Ureter (tissue), 1 donor: ENCODE measurements at places on chromosomes 13 and 19.
A peak's percentile ranks its signal among the peaks of the same experiment; 100 is the strongest.

DNA sequence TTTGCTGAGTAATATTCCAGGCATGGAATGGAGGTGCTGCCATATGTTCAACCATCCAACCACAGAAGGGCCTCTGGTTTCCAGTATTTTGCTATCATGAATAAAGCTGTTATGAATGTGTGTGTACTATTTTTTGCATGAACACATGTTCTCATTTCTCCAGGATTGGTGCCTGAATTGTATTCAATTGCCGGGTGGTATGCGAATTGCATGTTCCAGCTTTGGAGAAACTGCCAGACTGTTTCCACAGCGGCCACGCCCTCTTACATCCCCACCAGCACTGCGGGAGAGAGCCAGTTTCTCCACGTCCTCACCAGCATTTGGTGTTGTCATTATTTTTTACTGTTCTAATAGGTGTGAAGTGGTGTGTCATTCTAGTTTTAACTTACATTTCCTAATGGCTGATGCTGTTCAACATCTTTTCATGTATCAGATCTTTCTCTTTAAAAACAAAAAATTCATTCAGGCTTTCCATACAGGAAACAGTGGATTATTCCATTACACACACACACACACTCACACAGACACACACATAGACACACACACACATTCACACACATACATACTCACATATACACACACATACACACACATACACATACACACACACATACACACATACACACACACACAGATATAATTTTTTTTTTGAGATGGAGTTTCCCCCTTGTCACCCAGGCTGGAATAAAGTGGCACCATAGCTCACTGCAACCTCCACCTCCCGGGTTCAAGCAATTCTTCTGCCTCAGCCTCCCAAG is 154.1 kb downstream of the PTPRS start:
- no peak for DNase-seq

- no peak for DNase-seq
These were observed 20.4 kb upstream of the OBI1 start for GRCh38 chr13:78679329-78679728.

- DNase-seq = no peak
These were observed 73.5 kb upstream of the GJB6 start for GRCh38 chr13:20305587-20305986.

GRCh38 chr13:40061466-40062450 is 406.3 kb downstream of the COG6 start:
- DNase-seq = no peak

GRCh38 chr13:99614465-99614885 is 113.2 kb downstream of the TM9SF2 start:
- DNase-seq = no peak

DNA sequence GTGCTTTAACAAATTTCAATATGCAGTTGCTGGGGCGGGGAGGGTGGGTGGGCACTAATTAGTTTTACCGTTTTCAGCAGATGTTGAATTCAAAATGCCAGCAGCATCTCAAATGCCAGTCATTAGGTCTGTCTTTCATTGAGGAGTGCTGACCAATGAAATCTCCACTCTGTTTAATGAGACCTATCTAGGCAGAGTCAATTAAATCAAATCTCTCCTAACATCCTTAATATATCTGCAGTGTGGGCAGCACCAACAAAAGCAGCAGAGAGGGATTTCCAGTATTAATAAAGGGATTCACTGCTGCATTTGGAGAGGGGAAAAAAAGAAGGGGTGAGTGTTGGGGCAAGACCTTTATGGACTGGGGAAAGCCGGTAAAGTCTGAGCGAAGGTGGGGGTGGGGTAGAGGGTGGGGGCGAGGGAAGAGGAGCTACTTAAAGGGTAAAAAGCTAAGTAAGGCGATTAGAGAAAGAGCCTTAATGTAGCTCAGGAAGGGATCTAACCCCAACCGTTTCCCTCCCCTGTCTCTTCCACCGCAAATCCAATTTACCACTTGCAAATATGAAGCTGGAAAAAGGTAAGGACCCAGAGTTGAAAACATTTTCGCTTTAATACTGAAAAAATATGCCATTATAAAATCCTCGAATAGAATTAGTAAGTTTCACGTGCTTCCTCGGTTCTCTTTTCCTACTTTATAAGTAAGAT is 4.5 kb downstream of the SLITRK1 start:
- no peak for DNase-seq

- DNase-seq = no peak
These were observed 12.4 kb upstream of the FBL start for GRCh38 chr19:39858541-39858940.

DNA sequence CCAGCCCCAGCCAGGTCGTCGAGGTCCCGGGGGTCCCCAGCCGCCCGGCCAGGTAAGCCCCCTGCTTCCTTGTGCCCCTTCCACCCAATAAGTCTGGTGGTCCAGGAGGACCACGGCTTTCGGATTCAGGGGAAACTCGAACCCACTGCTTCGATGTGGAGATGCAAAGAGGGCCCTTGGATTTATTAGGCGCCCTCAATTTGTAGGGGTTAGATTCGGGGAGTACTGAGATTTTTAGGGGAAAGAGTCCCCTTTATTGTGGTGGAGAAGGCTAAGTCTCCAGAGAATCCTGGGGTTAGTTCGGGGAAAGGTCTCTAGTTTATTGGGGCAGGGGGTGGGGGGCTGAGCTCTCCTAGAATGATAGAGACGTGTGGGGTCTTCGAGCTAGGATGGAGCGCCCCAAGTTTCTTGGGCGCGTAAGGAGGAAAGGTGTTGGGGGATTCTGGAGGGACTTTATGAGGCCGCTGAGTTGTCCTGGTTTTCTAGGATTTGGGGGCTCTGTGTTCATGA is 3.8 kb upstream of the LTBP4 start:
- DNase-seq = no peak

- DNase-seq = no peak
These were observed 465.6 kb downstream of the ITGBL1 start for GRCh38 chr13:101917833-101918661.

- DNase-seq = peak; percentile 65
These were observed 164.7 kb downstream of the KATNAL1 start for GRCh38 chr13:30142486-30143211.

GRCh38 chr13:111513766-111514609 is 193.5 kb downstream of the TEX29 start:
- no peak for DNase-seq

DNA sequence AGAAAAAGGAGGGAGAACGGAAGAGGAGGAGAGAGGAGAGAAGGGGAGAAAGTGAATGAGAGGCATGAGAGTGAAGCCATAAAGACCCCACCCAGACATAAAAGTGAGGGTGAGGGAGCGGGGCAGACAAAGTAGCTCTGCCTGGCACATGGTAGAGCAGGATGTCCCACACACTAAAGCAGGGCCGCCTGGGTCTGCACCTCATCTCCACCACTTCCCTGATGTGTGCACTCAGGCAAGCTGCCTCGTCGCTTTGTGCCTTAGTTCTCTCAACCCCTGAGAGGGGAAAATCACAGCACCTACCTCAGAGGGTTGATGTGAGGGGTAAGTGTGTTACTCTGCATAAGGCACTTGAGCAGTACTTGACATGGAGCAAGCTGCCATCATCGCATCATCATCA is 488.1 kb downstream of the COG6 start:
- DNase-seq = no peak

DNA sequence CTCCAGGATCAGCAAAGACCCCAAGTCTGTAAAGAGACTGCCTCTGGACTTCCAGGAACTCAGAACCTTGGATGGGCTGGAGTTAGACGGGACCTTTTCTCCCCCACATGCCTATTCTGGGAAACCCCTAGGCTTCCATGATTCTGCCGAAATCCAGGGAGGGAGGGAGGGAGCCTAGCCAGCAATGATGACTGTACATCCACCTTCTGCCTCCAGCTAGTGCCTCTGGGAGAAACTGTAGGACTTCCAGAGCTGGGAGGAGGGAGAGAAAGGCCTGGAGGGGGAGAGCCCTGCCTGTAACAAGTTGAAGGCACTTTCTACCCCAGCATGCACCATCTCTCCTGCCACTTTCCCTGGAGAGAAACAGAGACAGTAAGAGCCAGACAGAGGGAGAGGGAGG is 6.0 kb upstream of the HAS1 start:
- no peak for DNase-seq

GRCh38 chr13:75804605-75805004 is 168.5 kb downstream of the LMO7 start:
- no peak for DNase-seq

DNA sequence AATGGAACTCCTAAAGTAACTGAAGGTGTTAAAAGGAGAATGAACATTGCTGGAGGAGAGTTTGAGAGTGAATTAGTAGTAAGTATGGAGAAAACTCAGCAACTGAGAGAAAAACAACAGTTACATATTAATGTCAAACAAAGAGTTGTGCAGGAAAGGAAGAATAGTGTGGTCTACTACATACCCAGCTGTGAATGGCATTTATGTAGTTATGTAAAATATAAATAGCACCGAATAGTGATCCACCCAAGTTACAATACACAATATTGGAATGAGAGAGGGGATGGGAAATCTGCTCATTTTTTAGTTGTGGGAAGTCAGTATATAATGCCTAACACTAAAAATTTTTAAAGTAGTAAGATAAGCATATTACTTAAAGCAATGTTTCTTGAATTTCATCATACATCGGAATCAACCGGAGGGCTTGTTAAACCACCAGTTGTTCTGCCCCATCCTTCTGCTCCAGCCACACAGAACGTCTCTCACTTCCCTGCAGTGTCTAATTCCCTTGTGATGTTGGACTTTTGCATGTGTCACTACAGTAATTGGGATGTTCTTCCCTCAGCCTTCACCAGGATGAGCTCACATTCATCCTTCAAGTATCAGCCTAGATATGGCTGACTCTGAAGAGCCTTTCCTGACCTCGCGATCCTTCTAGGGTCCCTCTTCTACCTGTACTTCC is 11.5 kb downstream of the CCDC70 start:
- DNase-seq = no peak

GRCh38 chr19:37975596-37976515 is 68.8 kb downstream of the SIPA1L3 start:
- DNase-seq = no peak

DNA sequence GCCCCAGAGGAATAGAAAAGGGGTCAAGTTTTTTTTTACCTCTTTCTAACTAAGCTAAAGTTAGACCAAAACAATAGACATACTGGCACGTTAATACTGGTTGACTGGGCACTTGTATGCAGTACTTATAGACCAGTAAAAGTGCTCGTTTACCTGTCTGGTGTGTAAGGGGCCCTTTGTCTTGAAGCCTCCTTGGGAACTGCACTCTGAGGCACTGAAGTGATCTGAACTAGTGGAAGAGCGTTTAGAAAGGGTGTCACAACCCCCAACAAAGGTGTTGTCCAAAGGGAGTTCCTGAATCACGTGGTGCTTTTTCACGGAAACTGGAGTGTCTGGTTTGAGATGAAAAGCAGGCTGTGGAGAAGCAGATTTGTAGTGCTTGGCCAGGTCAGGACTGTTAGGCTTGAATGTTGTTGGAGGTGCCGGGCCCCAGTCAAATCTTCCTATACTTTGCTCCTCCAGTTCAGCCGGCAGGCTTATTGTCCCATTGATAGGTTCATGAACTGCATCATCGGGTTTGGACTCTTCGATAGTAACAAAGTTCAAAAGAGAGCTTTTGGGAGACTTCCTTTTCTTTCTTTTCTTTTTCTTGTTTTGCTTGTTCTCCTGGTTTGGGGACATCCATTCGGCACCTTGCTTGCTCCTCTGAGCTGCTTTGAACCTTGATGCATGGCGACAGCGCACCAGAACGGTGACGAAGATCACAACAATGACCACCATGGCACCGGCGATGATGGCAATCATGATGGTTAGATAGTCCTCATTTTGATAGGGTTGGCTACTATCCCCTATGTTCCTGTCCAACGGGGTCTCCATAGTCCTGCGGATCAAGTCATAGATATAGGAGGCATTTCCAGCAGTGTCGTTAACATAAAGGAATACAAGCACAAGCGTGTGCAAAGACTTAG is 4.6 kb downstream of the PCDH9 start:
- no peak for DNase-seq

DNA sequence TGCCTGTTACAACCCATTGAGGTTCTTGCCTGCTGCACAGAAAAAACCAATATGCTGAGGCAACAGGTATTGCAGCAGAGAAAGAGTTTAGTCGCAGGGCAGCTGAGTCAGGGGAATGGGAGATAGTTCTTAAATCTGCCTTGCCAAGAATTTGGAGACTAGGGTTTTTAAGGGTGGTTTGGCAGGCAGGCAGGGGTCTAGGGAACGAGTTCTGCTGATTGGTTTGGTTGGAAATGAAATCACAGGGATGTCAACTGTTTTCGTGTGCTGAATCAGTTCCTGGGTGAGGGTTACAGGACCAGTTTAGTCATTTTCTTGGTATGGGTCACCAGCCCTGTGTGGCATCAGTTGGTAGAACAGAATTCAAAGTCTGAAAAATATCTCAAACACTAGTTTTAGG is 36.6 kb downstream of the PDS5B start:
- DNase-seq = no peak

- no peak for DNase-seq
These were observed 11.1 kb downstream of the PEX11G start for GRCh38 chr19:7477758-7478157.

DNA sequence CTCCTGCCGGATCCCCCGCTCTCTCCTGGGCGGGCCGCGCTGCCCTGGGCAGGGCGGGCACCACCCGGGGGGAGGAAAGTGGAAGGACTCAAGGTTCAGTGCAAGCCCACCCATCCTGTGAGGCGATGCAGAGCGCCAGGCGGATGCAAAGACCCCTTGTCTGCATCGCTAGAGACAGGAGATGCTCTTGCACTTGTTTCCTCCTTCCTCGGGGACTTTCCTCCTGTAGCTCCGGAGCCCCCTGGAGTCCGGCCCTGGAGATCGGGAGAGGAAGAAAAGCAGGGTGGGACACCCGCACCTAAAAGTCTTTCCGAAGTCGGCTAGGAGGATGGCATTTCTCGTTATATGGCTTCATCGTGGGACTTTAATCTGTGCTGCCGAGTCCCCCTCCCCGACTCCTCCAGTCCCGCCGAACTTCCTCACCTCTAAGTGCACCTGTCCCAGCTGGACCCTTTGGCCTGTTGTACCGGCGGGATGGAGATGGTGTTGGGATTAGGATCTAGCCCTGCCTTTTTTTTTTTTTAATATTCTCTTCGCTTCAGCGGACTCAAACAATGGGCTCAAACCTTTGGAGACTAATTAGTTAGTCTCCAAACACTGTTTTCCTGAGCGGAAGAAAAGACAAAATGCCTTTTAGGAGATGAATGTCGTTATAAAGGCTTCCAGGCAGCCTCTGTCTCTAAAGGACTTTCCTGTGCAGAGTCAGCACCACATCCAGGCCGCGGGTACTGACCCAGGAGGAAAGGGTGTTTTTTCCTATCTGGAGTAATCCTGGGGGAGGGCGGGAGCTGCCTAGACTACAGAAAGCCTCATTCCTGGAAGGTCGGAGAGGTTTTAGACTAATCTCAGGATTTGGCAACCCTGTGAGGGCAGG is 725 bp downstream of the FAM124A start:
- DNase-seq = no peak

GRCh38 chr13:75789451-75790197 is 153.5 kb downstream of the LMO7 start:
- no peak for DNase-seq
